Activated CD4-positive, alpha-beta T cell treated with anti-CD3 and anti-CD28 coated beads, Interleukin-10, Interleukin-2, amounts not matched to agents 100 ng/mL and 50 ng/mL, durations not matched to agents 16 hours and 8 hours (primary cell): ENCODE measurements at places on chromosomes 12 and 14.

DNA sequence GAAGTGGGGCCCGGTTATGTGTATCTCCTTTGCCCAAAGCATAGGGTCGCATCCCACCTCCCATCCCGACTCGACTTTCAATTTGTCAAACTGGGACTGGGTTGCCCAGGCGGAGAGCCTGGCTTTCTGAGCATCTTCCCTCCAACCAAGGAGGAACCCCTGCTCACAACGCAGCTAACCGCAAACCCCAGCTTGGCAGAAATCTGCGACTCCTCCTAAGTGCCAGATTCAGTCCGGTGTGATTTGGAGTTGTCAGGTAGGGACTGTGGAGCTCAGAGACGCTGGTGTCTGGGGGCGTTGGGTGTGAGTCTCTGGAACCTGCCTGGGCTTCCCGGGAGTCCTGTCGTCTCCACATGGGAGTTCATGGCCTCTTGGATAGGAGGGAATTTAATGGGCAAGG, 1126.7 kb downstream of the AACS start:
- no peak for DNase-seq

DNA sequence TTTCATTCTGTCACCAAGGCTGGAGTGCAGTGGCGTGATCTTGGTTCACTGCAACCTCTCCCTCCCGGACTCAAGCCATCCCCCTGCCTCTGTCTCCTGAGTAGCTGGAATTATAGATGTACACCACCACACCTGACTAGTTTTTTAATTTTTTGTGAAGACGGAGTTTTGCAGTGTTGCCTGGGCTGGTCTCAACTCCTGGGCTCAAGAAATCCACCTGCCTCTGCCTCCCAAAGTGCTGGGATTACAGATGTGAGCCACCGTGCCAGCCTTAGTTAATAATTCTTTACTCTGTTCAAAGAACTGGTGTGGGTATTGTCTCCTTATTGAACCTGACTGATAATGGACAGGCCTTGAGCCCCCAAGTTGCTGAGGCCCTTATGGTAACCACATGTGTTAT, 10.4 kb upstream of the KRT7 start:
- DNase-seq = no peak

- peak; percentile 69 for DNase-seq
These were observed 71.2 kb downstream of the LGMN start for GRCh38 chr14:92677087-92677668.

GRCh38 chr14:89125216-89125615, 291.8 kb downstream of the FOXN3 start:
- DNase-seq = no peak

DNA sequence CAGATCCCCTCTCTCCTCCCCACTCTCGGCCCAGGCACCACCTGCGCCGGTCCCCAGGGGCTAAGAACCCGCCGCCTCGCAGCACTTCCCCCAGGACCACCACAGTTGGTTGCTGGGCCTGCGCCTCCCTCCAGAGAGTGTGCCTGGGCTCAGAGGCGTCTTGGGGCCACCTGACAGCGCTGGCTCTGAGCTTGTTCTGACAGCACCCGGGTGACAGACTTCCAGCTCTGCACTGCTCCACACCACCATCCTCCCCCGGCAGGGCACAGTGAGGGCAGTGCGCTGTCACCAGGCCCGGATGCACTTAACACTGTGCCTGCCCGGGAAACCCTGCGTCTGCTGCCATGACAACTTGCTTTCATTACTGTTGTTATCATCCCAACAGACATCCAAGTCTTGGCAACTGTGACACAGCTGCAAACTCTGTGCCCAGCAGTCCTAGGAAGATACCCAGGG, 6.6 kb downstream of the BRF1 start:
- peak; percentile 83 for DNase-seq

DNA sequence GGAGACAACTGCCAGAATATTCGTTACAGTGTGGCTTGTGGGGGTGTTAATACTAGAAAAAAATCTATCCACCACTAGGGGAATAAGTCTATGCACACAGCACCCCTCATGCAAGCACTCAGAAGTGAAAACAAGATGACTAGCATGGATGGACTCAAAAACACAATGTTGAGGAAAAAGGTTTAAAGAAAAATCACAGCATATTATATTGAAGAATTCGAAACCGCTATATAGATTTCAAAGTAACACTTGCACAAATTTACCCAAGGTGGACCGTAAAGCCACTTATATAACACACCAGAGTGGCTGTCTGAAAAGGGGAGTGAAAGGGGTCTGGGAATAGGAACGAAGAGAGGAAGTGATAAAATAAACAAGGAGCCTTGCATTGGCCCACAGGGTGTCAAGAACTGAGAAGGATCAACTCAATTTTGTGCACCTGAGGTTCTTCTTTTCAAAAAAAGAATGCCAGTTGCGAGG, 544 bp downstream of the ABCD4 start:
- peak; percentile 67 for DNase-seq

DNA sequence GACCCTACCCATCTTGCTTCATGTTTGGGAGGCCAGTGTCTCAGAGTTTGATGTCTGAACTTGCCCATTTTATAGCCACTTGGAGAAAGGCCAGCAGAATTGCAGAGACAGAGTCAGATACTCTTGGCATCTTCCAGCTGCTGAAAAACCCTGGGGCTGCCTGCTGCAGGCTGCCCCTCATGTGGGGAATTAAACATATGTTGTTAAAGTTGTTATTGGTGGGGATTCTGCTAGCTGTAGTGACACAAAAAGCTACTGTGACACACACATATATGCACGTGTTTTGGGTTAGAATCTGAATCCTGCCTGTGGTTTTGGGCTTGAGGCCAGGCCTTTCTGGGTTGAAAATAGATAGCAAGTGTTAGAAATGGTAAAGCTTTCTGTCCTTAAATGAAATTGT, 1288.4 kb downstream of the AACS start:
- no peak for DNase-seq

GRCh38 chr12:117334051-117334450, 27.4 kb downstream of the NOS1 start:
- DNase-seq = no peak

DNA sequence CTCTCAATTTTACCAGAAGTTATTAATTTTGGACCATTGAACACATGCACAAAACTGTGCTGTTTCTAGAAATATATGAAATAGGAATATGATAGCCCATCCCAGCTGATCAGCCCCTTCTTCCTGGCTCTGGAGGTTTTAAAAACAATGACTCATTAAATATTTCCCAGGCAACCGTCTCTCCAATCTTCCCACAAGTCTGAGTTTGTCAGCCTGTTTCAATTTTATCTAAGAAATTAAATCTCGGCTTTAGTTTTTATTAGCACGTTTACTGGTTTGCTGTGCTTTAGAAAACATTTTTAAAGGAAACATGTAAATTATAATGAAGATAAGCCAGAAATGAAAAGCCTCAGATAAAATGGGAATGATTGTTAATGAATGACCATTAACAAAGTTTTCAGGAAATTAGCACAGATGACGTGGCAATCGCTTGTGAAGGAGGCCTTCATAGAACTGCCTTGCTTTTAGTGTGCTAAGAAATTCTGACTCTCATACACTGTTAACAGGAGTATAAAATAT, 89.3 kb upstream of the RAP1B start:
- DNase-seq = no peak

DNA sequence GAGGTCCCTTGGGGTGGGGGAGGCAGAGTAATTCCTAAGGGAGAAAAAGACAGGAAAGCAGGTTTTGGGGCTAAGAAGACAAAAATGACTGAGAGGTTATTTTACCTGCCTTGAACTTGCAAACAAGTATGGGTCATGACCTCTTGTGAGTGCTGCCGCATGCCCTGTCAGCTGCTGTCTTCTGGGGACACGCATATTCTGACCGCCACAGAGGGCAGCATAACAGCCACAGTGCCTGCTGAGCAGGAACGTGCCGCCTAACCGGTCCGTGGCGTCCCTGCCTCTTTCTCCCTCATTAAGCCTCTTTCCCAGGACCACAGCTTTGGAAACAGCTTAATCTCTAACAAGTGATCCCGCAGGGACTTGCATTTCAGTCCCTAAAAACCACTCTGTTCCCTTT, 51.3 kb upstream of the KCNA1 start:
- DNase-seq = no peak

- no peak for DNase-seq
These were observed 69.9 kb downstream of the TGFB3 start for GRCh38 chr14:75911883-75912282.

- DNase-seq = no peak
These were observed 173.9 kb downstream of the GXYLT1 start for GRCh38 chr12:41970744-41971143.

- no peak for DNase-seq
These were observed 128.7 kb downstream of the KCNH5 start for GRCh38 chr14:62916551-62916950.

- peak; percentile 64 for DNase-seq
These were observed 10.0 kb downstream of the SEL1L start for GRCh38 chr14:81523616-81524015.

GRCh38 chr12:124581307-124582107, 14.1 kb upstream of the NCOR2 start:
- no peak for DNase-seq

GRCh38 chr14:68306265-68306933, 486.5 kb downstream of the ZFP36L1 start:
- DNase-seq = no peak

DNA sequence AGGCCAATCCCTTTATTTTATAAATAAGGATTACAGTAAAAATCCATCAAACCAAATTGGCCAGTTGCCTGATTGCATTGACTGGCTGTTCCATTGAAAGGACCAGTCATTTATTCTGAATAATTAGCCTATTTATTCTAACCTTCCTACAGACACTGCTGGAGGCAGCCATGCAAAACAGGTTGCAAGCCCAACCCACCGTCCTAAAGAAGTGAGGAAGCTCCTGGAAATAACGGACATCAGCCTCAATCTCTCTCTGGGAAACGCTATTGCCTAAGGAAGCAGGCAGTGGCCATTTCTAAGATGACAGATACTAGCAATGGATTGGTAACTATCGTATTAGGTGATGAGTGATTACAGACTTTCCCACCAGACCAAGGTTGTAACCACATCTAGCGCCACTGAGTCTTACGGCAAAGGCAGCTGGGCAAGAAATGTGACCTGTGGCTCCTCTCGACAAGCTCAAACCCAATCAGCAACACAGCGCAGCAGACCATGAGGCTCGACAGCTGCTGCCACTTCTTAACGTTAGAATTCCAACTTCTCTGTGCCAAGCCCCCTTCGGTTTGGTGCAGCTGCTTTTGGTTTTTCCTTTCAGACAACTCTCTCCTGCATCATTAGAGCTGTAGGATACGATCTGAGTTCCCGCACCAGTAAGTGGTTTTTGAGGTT, 134.2 kb downstream of the KCNK10 start:
- DNase-seq = no peak
